Suprapubic skin (tissue), 4 donors: ENCODE measurements at places on chromosomes 5 and 9. TPM values are rescaled to one million over a fixed set of nuclear protein-coding genes. Genes with fewer than 3 reads are reported as not detected.

Gene PHF24
- total RNA-seq, result 1.4 TPM

GRCh38 chr5:41071975-41072374 is 833 bp upstream of the MROH2B start:
- H3K4me1 ChIP-seq, result no peaks in the 10 kb centered on the region
- no peak overlapping the region for H3K4me3 ChIP-seq
- no peaks in the 10 kb centered on the region for H3K36me3 ChIP-seq
- H3K27me3 ChIP-seq, result no peaks in the 10 kb centered on the region

Gene CREB3
- 24.1 TPM for total RNA-seq

DNA sequence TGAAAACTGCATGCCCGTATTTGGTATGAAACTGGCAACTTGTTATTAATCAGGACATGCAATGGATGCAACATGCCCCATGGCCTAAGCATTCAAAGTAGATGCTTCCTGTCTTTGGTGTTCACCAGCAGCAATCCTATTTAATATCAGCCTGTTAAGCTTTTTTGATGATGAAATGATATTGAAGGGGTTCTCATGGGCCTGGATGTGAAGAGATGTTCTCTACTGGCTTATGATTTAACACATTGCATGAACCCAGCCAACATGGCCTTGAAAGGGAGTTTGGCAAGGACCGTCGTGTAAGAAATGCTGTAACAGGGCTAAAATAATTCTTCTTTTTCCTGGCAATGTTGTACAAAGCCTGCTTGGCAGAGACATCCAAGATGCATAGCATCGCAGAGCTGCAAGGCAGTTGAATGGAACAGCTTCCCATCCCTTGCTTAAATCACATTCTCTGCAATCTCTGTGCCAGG is 111.2 kb downstream of the SMARCA2 start:
- no peak for DNase-seq
- H3K36me3 ChIP-seq, result peaks cover 63% of the 10 kb centered on the region
- H3K4me1 ChIP-seq, result peaks cover 37% of the 10 kb centered on the region
- peak overlapping the region; percentile 9 for H3K4me3 ChIP-seq
- peak overlapping the region; percentile 56 for H3K27ac ChIP-seq
- H3K27me3 ChIP-seq, result no peaks in the 10 kb centered on the region

Gene ANXA2R
- total RNA-seq, result 3.1 TPM

- H3K4me1 ChIP-seq, result peaks cover 34% of the 10 kb centered on the region
- no peaks in the 10 kb centered on the region for H3K36me3 ChIP-seq
- no peak overlapping the region for H3K27ac ChIP-seq
- no peak overlapping the region for H3K4me3 ChIP-seq
Measured at GRCh38 chr5:146209714-146210113, 6.3 kb downstream of the RBM27 start.

DNA sequence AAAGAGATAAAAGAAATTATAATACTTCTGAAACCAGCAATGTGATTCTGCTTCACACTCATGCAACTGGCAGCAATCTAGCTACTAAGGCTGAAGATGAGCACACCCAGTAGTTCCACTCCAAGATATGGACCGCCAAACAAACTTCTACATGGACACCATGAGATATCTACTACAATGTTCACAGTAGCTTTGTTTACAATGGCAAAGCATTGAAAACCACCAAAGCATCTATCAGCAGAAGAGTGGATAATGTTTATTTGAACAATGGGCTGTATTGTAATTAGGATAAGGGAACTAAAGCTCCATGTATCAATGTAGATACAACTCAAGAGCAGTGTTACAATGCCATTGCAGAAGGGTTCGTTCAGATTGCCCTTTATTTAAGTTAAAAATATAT is 91.2 kb upstream of the ERBIN start:
- H3K36me3 ChIP-seq, result no peaks in the 10 kb centered on the region
- no peak overlapping the region for H3K4me3 ChIP-seq
- no peaks in the 10 kb centered on the region for H3K27me3 ChIP-seq
- no peak for DNase-seq
- H3K27ac ChIP-seq, result no peak overlapping the region
- H3K4me1 ChIP-seq, result no peaks in the 10 kb centered on the region

Gene HACD4
- total RNA-seq, result 1.9 TPM

DNA sequence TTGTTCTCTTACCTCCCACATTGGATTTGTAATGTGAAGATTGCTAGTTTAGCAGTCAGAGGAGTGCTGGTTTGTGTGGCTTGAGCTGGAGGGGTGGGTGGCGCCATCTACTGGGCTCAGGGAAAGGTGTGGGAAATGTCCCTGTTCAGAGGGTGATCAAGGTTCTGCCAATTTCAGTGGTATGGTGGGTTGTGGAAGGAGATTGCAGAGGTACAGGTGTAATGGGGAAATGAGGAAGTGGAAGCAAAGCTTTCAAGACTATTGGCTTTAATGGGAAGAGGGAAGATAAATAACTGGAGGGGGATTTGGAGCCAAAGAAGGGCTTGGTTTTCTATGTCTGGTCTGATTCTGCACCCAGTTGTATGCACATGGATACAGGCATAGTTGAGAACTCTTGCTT is 76.4 kb downstream of the OSMR start:
- no peaks in the 10 kb centered on the region for H3K4me1 ChIP-seq
- H3K36me3 ChIP-seq, result peaks cover 62% of the 10 kb centered on the region
- H3K27me3 ChIP-seq, result no peaks in the 10 kb centered on the region
- H3K27ac ChIP-seq, result no peak overlapping the region

DNA sequence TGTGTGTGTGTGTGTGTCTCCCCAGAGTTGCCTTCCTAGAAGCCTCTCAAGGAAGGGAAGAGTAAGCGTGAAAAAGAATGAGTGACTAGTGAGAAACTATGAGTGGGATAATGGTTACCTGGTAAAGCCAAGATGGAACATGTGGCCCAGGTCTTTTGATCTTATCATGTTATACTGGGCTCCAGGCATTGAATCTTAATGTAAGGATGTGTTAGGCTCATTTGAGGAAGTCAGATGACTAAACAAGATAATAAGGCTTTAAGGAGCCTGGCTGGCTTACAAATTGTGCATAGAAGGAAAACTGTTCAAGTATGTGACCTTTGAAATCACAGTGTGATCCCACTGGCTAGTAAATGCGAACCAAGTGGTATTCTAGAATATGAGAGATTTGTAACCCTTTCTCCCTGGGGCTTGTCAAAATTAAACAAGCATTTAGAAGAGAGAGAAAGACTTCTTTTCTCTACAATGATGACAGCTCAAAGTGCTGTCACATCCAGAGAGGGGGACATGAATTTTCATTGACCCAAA is 29.9 kb upstream of the HMHB1 start:
- no peaks in the 10 kb centered on the region for H3K4me1 ChIP-seq
- no peak overlapping the region for H3K4me3 ChIP-seq
- DNase-seq, result no peak
- H3K27ac ChIP-seq, result no peak overlapping the region
- H3K27me3 ChIP-seq, result no peaks in the 10 kb centered on the region

- no peak overlapping the region for H3K27ac ChIP-seq
- H3K4me3 ChIP-seq, result no peak overlapping the region
- H3K27me3 ChIP-seq, result no peaks in the 10 kb centered on the region
- H3K36me3 ChIP-seq, result no peaks in the 10 kb centered on the region
- H3K4me1 ChIP-seq, result peaks cover 22% of the 10 kb centered on the region
- no peak for DNase-seq
Measured at GRCh38 chr5:160957312-160957861, 105.4 kb upstream of the ATP10B start.

- H3K4me3 ChIP-seq, result no peak overlapping the region
- no peak for DNase-seq
- H3K4me1 ChIP-seq, result peaks cover 15% of the 10 kb centered on the region
- no peaks in the 10 kb centered on the region for H3K36me3 ChIP-seq
Measured at GRCh38 chr9:89686126-89686525, 81.3 kb downstream of the GADD45G start.

Gene HMCN2
- total RNA-seq, result 4.9 TPM

DNA sequence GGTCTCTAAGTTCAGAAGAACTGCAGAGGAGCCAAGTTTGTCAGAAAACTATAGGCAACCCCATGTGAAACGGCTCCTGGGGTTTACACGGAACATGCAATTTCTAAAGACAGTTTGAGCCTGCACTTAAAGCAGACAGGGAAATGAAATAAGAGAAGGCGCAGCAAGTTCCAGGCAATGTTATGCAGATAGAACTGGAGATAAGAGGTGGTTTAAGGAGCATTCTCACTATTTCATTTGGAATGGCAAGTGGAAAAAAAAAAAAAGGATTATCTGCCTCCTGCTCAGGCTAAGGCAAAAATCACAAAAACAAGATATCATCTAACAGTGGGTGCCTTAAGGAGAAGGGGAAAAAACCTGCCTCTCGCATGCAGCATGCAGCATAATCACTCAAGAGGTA is 2252.4 kb downstream of the MAT2B start:
- H3K4me3 ChIP-seq, result no peak overlapping the region
- H3K27ac ChIP-seq, result no peak overlapping the region
- no peaks in the 10 kb centered on the region for H3K36me3 ChIP-seq
- DNase-seq, result no peak
- H3K4me1 ChIP-seq, result no peaks in the 10 kb centered on the region
- no peaks in the 10 kb centered on the region for H3K27me3 ChIP-seq

Gene ST6GALNAC4
- 15.9 TPM for total RNA-seq

Gene CAMK2A
- not detected for total RNA-seq

DNA sequence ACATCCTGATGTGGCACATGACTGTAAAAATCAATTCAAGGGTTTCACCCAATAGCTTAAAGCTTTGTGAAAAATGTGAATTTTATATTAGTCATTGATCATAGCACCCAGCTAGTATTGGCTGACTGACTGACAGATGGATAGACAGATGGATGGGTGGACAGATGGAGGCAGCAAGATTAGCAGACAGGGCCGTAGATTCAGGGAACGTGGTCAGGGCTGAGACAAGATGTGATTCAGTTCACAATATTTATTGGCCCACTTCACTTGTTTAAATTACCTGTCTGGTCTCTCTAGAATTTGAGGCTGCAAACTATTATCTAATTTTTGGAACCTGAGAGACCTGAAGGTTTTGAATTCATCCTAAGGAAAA is 12.0 kb upstream of the PCSK5 start:
- no peak overlapping the region for H3K4me3 ChIP-seq
- no peaks in the 10 kb centered on the region for H3K27me3 ChIP-seq
- DNase-seq, result no peak
- no peak overlapping the region for H3K27ac ChIP-seq
- no peaks in the 10 kb centered on the region for H3K36me3 ChIP-seq
- no peaks in the 10 kb centered on the region for H3K4me1 ChIP-seq

DNA sequence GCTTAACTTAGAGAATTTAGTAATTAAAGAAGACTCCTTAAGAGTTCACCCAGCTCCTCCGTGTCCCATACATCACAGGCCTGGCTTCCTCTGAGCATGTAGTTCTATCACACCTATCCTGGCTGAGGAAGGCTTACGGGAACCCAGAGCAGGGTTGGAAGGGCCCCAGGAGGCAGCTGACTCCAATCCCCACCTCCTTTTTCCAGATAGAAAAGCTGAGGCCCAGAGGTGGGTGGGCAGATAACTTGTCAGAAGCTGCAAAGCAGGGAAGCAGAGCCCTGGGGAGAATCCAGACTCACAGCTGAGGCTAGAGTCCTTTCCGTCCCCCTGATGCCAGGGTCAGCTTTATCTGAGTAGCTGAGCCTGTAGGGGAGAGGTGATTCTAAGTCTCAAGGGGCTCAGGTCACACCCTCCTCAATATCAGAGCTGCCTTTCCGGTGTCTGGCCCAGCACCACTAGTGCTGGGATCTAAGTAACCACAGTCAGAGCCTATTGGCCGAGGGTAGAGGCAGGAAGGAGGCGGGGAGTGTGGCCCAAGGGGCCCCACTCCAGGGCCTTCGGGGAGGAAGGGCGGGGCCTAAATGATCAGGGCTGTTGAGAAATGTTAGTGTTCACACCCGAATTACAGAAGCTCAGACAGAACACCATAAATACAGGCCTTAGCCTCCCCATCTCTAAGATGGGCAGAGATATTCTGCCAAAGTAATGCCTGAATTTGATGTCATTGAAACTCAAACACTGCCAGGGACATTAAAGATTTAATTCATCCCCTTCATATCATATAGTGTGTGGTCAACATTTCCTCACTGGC is 9.9 kb downstream of the CCDC69 start:
- H3K4me3 ChIP-seq, result peak overlapping the region; percentile 5
- no peaks in the 10 kb centered on the region for H3K27me3 ChIP-seq
- H3K4me1 ChIP-seq, result peaks cover 44% of the 10 kb centered on the region
- peak; percentile 89 for DNase-seq
- H3K36me3 ChIP-seq, result no peaks in the 10 kb centered on the region

DNA sequence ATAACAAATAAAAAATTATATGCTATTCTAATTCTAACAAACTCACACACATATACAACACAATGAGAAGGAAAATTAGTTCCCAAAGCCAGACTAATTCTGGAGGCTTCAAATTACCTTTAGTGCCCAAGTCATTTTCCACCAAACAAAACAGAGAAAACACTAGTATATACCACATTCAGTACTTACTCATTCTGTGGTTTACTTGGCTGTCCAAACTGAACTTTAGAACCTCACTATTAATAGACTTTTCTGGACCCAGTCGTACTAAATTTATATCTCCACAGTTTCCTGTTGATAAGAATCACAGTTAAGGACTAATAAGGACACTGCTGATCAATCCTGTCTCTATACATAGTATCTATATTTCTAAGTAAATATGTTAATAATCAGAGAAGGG is 66.4 kb downstream of the SETX start:
- no peak overlapping the region for H3K4me3 ChIP-seq
- no peak for DNase-seq
- no peak overlapping the region for H3K27ac ChIP-seq
- H3K27me3 ChIP-seq, result no peaks in the 10 kb centered on the region
- peaks cover 73% of the 10 kb centered on the region for H3K36me3 ChIP-seq

Gene IFNW1
- total RNA-seq, result not detected

DNA sequence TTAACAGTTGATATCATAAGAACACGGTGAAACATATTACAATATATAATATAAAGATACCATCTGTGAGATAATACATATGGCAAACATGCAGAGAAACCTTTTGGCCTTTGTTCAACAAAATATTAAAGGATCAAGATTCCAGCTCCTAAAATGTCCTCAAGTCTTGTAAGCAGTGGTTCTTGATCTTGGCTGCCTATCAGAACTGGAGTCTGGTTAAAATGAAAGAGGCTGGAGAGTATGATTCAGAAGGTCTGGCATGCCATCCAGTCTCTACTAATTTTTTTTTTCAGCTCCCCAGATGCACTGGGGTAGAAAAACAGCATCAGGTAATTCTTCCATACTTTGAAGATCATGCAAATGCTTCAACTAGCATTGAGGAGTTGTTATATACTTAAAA is 83.2 kb downstream of the TNC start:
- no peak overlapping the region for H3K27ac ChIP-seq
- no peak overlapping the region for H3K4me3 ChIP-seq
- no peaks in the 10 kb centered on the region for H3K36me3 ChIP-seq
- H3K27me3 ChIP-seq, result no peaks in the 10 kb centered on the region
- H3K4me1 ChIP-seq, result peaks cover 16% of the 10 kb centered on the region
- no peak for DNase-seq

- no peak overlapping the region for H3K27ac ChIP-seq
- no peaks in the 10 kb centered on the region for H3K27me3 ChIP-seq
- no peaks in the 10 kb centered on the region for H3K36me3 ChIP-seq
- no peak for DNase-seq
Measured at GRCh38 chr9:17635115-17635890, 56.4 kb downstream of the SH3GL2 start.

DNA sequence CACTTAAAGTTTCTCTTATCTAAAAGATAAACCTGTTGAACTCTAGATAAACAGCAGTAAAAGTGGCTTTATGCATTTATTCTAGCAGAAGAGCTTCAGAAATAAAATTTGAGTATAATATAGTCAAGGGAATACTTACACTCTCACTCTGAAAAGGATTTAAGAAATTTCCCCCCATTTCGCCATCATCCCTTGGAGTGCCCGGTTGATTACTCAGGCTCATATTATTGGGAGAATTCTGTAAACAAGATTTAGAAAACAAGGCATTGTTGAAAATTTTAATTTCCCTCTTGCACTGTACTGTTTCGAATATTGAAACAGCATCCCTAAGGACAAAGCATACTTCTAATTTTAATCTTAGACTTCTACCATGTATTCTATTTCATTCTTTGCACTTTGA is 34.5 kb upstream of the ACOT12 start:
- no peak overlapping the region for H3K27ac ChIP-seq
- no peak overlapping the region for H3K4me3 ChIP-seq
- no peak for DNase-seq
- H3K4me1 ChIP-seq, result peaks cover 10% of the 10 kb centered on the region
- H3K36me3 ChIP-seq, result peaks cover 4% of the 10 kb centered on the region
